Daoy (cell line): ENCODE measurements at places on chromosomes 4 and X. TPM values are rescaled to one million over a fixed set of nuclear protein-coding genes. Genes with fewer than 3 reads are reported as not detected.

CDKL2 gene
- total RNA-seq = 0.06 TPM in 1 of 2 replicates, not detected in the other

SMIM10L2A gene
- total RNA-seq = 0.12 and 0.17 TPM in 2 replicates

ENAM gene
- not detected in 2 replicates for total RNA-seq

VSIG4 gene
- total RNA-seq = not detected in 2 replicates

ASB5 gene
- 0.57 and 0.65 TPM in 2 replicates for total RNA-seq

SGCB gene
- total RNA-seq = 4.4 and 4.5 TPM in 2 replicates

S100P gene
- not detected in 2 replicates for total RNA-seq

MAGEB10 gene
- total RNA-seq = 1.5 and 1.8 TPM in 2 replicates

STPG2 gene
- total RNA-seq = not detected in 2 replicates

RPA4 gene
- total RNA-seq = 0.34 TPM in 1 of 2 replicates, not detected in the other

FGFRL1 gene
- 35.5 and 40.6 TPM in 2 replicates for total RNA-seq

TAF7L gene
- 0.06 and 0.17 TPM in 2 replicates for total RNA-seq

ATRX gene
- total RNA-seq = 18.1 and 18.8 TPM in 2 replicates

GPR82 gene
- total RNA-seq = not detected in 2 replicates

DDX53 gene
- total RNA-seq = 1.3 and 1.7 TPM in 2 replicates
